ENCODE measurements at places on chromosomes 6 and 20. TPM values are rescaled to one million over a fixed set of nuclear protein-coding genes. Genes with fewer than 3 reads are reported as not detected.

The MUCL3 gene
- total RNA-seq: not detected

- DNase-seq: no peak
Measured at GRCh38 chr6:112432853-112433252, 85.7 kb downstream of the RFPL4B start.

DNA sequence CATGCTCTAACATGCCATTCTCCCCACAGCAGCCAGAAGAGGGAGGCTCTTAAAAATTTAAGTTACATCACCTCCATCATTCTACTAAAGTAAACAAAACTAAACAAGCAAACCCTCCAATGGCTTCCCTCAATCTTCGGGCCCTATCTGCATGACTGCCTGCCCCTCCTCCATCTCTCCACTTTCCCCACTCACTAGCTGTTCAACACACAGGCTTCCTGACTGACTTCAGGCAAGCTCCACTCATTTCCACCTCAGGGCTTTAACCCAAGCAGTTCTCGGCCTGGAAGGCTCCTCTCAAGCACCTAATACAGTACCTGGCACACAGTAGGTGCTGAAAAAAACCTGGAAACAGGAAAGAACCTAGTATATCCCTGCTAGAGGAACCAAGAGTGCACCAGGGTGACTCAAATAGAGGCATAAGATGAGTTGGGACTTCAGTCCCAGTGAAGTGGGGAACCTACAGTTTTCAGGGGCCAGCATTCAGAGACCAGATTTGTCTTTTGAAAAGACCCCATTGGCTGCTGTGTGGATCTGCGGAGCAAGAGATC, 2.8 kb downstream of the AHCY start:
- DNase-seq: no peak

GRCh38 chr6:71433441-71433840, 144.8 kb downstream of the OGFRL1 start:
- DNase-seq: no peak

The CAP2 gene
- 9.3 TPM for total RNA-seq

The LY86 gene
- total RNA-seq: 5.4 TPM

The RBM39 gene
- 269 TPM for total RNA-seq

GRCh38 chr6:100379386-100379785, 85.3 kb downstream of the SIM1 start:
- no peak for DNase-seq

The C6orf118 gene
- not detected for total RNA-seq

DNA sequence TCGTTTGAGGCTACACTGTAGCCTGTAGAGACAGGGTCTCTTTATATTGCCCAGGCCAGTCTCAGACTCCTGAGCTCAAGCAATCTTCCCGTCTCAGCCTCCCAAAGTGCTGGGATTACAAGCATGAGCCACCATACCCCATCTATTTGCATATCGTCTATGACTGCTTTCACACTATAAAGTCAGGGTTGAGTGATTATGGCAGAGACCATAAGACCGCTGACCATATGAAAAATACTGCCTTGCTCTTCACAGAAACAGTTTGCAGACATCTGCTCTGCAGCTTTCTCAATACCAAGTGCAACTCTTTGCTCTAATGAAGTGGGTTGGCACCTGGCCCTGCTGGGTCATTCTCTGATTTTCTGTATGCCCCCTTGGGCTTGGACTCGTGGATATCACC, 79.5 kb upstream of the PAK5 start:
- DNase-seq: no peak

DNA sequence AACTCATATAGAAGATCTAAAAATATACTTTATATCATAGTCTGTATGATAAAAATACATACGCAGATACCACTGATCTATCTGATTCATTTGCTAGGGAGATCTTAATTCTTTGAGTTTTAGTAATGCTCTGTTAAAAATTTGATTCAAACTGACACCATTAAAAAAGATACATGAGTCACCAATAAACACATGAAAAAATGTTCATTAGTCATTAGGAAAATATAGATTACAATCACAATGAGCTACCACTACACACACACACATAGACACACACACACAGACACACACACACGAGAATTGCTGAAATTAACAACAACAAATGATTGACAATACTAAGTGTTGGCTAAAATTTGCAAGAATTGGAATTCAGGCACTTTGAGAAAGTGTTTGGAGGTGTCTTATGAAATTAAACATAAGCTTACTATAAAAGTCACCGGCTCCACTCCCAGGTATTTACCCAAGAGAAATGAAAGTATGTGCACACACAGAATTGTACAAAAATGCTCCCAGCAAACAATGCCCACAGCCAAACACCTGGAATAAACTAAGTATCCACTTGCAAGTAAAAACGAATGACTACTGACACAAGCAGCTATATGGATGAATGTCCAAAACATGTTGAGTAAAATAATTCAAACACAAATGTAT, 117.7 kb upstream of the GGTLC1 start:
- no peak for DNase-seq

DNA sequence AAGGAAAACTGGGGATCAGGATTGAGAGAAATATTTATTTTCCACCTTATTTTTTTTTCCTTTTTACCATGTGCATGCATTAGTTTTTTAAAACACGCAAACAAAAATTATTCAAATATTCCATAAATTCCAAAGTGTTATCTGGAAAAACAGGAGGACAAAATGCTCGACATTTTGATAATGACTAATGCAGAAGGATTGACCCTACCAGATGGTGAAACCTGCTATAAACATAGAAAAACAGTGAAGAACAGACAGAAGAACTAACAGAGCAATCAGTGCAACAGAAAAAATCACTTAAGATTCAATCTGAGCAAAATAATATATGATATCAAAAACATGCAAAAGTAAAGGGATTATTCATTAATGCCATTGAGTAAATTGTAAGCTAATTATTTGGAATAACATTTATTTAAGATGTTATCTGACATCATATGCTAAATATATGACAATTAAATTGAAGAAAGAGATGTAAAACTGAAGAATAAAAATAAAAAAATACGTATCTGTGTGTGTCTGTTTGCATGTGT, 218.4 kb downstream of the LMBRD1 start:
- no peak for DNase-seq

DNA sequence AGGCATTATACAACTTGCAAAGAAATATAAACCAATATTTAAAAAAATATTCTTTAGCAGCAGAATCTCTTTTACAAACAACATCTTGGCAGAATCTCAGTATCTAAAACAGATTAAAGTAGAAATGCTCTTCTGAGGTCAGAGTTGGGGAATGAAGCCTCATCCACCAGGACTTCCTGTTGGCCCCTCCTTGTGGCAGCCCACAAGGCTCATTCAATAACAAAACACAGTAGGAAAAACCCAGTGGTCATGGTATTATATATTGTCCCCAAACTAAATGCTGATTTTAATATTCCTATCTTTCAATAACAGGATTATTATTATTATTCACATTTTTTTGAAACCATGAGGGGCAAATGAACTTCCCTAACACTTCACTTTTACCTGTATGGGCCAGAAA, 368.6 kb downstream of the BTBD9 start:
- no peak for DNase-seq

The SPATA2 gene
- total RNA-seq: 4.9 TPM

The AK9 gene
- 7.4 TPM for total RNA-seq

DNA sequence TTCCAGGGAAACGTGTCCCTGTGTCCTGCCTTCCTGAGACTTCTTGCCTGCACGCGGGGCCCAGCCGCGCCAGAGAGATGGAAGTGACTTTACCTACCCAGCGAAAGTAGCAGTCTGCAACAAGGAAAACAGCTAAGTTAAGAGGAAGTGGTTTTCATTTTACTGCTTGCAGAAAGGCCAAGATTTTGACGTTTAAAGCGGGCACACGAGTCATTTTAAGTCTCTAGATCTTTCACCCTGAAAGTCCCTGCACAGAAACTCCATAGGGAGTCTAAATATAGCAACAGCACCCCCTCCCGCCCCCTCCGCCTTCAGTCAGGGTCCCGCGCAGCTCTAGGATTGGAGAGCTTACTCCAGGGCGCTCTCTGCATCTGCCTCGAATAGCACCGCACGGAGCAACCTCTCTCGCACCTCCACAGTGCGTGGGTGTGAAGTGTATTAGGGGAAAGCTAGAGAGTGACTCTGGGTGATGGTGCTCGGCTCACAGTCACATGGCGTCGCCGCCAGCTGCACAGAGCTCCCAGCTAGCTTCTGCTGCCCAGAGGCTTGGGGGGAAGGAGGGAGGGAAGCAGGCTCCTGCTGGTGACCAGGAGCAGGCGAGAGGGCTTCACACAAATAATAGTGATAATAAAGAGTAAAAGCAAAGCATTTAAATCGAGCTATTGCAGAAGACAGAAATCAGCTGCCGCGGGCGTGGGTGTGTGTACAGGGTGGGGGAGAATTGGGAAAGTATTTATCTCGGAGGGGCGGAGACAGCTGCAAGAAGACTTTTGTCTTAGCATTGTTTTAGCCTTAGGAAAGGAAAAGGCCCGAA, 1.8 kb upstream of the KCNQ5 start:
- no peak for DNase-seq

GRCh38 chr6:123030282-123030681, 34.2 kb downstream of the CLVS2 start:
- DNase-seq: no peak

DNA sequence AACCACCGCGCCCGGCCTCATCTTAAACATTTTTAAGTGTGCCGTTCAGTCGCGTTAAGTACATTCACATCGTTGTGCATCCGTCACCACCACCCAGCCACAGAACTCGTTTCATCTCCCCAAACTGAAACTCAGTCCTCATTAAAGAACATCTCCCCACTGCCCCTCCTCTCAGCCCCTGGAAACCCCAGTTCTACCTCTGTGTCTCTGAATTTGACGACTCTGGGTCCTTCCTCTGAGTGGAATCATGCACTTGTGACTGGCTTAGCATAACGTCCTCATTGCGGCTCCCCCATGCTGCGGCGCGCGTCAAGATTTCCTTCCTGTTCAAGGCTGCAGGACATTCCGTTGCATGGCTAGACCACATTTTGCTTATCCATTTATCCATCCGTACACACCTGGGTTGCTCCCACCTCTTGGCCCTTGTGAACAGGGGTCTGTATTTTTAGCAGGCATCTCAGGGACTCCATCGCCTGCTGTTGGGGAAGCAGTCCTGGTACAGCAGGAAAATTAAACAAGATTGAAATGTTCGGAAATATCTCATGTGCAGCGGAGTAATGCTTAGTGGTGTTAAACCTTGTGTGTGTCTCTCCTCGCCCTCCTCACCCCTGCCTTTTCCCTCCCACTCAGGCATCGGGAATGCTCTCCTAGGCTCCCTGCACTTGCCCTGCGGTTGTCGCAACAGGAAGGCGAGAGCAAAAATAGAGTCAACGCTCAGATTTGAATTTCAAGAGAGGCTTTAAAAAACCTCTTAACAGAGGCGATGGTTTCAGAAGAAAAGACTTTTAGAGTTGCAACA, 127.9 kb downstream of the PXDC1 start:
- DNase-seq: no peak

DNA sequence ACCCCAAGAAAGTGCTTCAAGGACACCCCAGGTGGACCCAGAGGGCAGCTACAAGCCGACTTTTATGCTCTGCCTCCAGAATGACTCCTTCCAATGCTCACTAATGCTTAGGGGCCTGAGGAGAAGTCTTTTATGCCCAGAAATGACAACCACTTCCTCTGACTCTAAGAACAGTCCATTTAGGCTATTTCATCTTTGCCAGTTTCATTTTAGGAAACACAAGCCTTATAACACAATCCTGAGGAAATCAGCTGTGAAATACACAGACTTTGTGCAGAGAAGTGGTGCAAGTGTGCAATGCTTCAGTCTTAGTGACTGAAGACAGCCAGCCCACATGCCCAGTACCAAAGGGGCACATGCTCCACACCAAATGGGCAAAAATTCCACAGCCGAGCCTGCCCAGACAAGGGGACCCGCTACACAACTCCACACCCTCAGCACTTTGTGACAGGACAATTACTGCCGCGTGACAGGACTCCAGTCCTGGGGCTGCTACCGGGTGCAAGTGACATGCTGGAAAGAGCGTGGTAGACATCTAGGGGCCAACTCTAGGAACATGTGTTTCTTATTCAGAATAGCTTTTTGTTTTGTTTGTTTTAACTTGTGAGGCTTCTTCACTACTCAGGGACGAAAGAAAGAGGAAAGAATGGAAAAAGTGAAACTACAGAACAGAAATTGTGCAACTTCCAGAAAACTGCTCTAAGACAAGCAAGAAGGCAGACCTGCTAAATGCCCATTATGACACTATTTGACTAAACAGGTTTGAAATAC, 28.2 kb upstream of the PLAGL1 start:
- no peak for DNase-seq

GRCh38 chr6:113742342-113742741, 114.8 kb upstream of the MARCKS start:
- DNase-seq: no peak

The APCDD1L gene
- total RNA-seq: not detected

DNA sequence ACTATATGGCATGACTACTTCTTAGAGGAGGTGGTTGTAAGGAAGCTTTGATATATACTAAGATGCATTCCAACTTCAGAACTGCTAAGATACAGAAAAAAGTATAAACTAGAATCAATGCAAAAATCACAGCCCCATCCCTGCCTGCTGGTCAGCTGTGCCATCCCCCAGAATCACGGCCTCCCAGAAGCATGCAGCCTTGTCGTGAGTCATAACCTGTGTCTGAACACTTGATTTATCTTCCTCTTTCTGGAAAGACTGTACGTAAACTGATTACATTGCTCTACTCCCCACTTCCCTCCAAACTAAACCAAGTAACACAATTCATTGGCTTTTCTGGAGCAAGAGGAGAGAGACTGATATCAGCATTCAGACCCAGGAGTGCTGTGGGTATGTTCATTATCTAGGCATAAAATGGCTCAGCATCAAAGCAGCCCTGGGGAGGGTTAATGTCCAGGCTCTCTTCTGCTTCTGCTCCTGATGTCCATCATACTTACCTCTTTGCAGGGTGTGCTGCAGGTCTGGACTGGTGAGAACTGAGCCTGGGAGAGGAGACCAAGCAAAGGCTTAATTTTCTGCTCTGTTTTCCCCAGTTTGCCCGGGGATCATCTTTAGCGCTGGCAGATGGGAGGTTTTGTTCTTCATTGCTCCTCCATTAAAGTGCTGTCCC, 18.4 kb downstream of the SCP2D1 start:
- no peak for DNase-seq

- DNase-seq: no peak
Measured at GRCh38 chr20:6925744-6926278, 158.3 kb downstream of the BMP2 start.

- DNase-seq: no peak
Measured at GRCh38 chr20:25057234-25058050, 497 bp downstream of the ACSS1 start.

DNA sequence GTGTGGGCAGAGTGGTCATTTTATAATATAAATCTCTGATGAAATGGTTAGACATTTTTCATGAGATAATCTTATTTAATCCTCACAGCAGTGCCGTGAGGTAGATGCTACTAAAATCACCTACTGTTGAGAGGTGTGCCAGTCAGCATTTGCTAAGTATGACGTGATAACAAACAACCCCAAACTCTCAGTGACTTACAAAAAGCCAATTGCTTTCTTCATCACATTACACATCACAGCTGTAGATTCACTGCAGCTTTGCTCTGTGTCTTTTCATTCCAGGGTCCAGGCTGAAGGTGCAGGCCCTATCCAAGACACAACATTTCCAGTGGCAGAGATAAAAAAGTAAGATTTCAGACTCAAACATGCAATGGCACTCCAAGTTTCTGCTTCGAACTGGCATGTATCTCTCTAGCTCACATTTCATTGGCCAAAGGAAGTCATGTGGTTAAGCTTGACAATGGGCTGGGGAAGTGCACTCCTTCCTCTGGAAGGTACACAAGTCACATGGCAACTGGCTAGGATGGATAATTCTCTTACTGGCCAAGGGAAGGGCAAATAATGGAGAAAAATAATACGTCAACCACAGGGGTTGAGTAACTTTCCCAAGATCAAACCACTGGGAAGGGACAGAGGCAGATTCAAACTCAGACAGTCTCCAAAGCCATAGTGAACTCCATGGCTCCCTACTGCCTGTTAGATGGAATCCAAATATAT, 69.5 kb upstream of the EPB41L1 start:
- DNase-seq: no peak

The EFCAB8 gene
- total RNA-seq: 0.39 TPM

The TMC2 gene
- total RNA-seq: 0.22 TPM

All from mesenteric fat pad (tissue), 1 donor.